ENCODE measurements at places on chromosomes 6 and 20.
A peak's percentile ranks its signal among the peaks of the same experiment; 100 is the strongest.

DNA sequence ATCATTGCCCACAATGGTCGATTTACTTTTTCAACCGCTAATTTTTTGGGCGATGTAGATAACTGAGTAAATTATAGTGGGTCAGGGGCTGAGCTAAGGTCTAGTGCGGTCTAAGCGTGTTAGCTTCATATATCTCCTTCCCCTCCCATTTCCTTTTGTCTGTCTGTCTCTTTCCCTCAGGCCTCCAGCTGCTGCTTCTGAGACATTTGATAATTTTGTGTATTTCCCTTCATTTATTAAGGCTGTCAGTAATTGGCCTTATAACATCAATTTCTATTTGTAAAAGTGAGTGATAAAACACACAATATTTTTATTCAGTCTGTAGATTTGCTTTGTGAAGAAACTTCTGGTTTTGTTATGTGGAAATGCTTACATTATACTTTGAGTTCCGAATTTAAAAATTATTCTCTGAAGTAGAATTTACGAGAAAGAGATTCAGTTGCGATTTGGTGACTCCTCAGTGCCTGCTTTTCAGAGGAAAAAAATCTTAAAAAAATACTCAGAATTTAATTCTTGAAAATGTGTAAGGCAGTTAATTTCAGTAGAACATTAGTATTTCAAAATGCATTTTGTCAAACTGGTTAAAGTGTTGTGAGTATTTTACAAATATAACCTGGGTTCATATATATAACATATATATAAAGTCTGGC is 1.4 kb downstream of the TMEM170B start:
- DNase-seq: no peak

GRCh38 chr6:120320481-120321162 is 971.1 kb upstream of the MAN1A1 start:
- no peak for DNase-seq

GRCh38 chr6:113994934-113995342 is 24.0 kb upstream of the HDAC2 start:
- DNase-seq: peak; percentile 2

DNA sequence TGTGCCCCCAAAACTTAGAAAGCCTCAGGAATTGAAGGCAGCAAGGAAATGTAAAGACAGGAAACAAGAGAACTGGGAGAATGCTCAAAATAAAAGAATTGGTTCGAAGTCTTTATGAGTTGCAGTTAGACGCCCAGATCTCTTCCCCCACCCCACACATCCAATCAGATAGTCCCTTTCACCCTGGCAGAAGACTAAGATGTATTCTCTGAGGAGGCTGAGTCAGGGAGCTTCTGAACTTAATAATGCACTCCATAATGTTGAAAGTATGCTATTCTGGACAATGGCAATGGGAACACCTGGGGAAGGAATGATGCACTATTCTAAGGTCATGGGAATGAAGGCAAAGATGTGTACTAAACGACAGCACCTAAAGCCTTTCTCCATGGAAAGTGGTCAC is 173.6 kb downstream of the MTFR2 start:
- no peak for DNase-seq

- no peak for DNase-seq
Measured at GRCh38 chr6:107819964-107820337, 4.2 kb downstream of the SCML4 start.

DNA sequence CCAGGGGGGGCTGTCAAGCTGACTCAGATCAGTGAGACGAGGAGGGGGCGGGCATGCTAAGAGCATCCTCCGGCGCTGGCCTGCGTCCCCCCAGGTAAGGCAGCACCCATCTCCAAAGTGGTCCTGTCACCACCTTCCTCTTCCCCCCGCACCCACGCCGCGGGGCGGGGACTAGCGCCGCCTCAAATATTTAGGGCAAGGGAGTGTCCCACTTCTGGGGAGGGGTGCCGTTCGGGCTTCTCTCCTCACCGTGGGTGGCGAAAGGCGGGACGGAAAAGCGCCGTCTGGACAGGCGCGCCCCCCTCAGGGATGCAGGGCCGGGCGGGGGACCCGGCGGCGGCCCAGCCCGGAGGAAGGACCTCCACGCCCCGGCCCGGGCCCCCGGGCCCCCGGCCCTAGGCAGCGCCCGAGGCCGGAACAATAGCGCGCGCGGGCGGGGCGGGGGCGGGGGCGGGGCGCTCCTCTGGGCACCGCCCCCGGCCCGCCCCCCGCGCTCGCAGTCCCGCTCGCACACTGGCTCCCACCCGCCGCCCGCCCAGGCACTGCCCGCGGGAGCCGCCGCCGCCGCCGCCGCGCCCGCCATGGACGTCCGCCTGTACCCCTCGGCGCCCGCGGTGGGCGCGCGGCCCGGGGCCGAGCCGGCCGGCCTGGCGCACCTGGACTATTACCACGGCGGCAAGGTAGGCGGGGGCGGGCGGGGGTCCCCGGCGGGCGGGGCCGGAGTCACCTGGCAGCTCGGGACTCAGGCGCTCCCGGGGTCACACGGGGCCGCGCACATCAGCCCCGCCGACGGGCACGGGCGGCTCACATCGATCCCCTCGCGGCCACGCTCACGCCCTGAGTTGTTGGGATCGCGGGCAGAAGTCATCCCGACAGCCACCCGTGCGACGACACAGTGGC is at the start of gene TOX2:
TSS of gene TOX2 (plus strand) at position 542 of the 900 bp plus-strand sequence. CDS start at position 582, 40 bp downstream.
- DNase-seq: peak; percentile 50

DNA sequence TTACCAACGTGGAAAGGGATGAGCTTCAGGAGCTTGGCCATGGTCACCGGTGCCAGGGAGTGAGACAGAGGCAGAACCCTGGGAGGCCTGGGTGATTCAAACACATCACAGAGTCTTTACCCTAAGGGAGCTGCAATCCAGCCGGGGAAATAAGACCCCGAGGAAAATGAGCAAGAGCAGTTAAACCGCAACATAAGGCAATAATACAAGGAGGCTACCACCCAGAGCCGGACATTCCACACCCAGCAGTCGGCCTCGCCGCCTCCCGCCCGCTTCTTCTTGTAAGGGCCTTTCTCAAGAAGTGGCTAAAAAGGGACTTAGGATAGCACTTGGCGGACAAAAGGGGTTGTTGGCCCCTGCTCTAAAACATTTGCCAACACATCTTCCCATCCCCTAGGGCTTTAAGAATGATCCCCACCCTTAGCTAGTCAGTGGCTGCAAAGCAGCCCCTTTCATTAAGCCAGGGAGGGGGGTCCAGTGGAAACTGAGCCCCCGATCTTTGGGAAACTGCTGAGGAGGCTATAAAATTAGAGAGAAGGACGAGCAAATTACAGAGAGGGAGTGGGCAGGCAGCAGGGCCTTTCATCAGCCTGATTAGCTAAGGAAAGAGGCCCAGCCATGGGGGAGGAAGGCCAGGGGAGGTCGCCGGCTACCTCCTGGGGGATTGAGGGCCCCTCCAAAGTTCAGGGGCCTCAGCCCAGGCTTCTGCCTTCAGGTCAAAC is 34.3 kb downstream of the SNX5 start:
- DNase-seq: no peak

GRCh38 chr6:159761129-159761872 is 544 bp upstream of the ACAT2 start:
- DNase-seq: no peak

GRCh38 chr6:48826901-48827701 is 636.0 kb downstream of the MMUT start:
- DNase-seq: no peak

DNA sequence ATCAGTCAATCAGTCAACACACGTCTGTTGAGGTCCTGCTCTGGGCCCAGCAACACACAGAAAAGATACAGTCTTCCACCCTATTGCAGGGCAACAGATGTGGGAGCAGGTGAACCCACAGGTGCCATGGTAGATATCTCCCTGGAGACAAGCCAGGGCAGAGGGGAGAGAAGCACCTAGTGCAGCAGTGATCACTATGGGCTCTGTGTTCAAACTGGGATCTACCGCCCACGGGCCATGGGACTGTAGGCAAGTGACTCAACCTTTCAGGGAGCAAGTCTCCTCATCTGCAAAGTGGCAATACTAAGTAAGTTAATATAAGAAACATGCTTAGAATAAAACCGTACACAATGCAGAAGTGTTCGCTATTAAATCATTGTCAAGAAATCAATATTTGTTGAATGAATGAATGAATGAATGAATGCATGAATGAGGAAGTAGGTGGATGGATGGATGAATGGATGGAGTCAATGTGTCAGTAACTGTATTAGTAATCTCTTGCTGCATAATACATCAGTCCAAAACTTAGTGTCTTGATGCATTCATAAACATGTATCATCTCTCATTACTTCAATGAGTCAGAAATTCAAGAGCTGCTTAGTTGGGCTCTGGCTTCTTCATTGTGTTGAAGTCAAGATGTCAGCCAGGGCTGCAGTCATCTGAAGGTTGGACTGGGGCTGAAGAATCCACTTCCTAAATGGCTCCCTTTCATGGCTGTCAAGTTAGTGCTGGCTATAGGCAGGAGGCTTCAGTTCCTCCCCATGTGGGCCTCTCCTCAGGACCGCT is 31.9 kb upstream of the NFATC2 start:
- no peak for DNase-seq

DNA sequence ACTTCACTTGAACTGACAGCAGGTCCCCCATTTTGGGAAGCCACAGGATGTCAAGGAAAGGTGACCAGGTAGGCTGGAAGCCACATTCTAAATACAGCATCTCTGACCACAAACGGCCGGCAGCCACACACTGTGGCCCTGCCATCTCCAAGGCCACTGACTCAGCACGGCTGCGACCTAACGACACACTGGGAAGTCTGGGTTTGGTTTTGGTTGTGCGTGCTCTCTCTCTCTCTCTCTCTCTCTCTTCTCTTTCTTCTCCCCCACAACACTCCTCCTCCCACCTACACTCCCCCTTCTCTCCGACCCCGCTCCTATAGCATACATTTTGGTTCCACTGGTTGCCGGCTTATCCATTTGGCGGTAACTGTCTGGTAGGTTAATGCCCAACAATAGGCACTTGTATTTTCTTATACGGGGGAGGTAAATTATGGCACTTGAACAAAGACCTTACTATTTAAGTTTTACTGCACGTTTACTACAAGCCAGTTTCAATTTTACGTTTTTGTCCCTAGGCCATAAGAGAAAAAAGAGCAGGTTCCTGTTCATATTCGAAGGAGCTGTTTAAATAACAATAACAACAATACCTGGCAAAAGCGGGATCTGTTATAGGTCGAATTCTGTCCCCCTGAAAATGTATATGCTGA is 103.6 kb downstream of the GMDS start:
- DNase-seq: no peak

DNA sequence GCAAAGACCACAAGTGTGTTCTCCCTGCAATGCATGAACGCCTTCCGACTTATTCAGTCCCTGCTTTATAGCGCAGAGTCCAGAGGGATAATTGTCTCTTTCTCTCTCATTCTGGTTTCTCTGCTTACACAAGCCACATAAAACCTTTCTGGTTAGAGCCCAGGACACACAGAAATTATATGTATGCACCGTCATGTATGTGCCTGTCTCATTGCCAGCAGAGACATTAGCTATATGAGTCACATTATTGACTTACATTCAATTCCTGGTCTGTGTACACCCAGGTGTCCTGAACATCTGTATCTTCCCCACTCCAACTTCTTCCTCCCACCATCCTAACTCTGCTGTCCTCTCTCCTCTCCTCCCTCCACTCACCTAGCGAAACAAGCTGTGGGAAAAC is 44.0 kb downstream of the LRFN2 start:
- DNase-seq: no peak

DNA sequence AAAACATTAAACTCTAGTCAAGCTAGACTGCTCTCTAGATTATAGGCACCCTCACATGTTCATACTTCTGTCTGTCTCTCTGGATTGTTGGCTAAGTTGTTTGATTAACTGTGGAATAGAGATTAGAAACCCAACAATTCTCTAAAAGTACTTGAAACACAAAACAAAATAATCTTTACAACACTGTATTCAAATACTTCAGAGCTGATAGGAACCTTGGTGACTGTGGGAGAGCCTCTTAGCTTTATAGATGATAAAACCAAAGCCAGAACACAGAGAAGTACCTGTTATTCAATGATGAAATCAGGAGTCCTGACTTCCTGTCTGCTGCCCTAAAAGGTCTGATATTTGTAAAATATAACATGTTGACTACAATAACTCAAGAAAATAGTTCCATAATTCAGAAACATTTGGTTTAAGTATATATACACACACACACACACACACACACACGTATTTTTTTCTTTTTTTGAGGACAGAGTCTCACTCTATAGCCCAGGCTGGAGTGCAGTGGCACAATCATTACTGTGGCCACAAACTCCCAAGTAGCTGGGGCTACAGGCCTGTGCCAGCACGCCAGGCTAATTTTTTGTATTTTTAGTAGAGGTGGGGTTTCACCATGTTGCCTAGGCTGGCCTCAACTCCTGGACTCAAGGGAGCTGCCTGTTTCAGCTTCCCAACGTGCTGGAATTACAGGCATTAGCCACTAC is 222.0 kb downstream of the FUT9 start:
- DNase-seq: no peak

DNA sequence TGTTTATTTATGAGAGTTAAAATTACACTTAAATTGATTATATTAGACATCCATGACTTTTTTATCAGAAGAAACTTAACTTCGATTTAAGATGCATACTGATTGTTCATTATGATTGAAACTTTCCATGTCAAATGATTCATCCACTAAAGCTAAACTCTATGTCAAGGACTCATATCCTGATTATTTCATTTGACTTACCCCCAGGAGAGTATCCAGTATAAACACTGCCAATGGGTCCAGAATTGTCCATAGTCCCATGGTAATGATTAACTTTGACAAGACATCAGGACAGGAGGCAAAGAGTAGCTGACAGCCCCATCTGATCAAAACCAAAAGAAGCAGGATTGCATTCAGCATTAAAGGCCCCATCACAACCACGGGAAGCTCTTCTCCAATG is 709.9 kb downstream of the TFAP2A start:
- DNase-seq: no peak

GRCh38 chr20:56911946-56912345 is 282.8 kb downstream of the TFAP2C start:
- no peak for DNase-seq

- DNase-seq: no peak
Measured at GRCh38 chr6:37800703-37801604, 18.6 kb upstream of the ZFAND3 start.

DNA sequence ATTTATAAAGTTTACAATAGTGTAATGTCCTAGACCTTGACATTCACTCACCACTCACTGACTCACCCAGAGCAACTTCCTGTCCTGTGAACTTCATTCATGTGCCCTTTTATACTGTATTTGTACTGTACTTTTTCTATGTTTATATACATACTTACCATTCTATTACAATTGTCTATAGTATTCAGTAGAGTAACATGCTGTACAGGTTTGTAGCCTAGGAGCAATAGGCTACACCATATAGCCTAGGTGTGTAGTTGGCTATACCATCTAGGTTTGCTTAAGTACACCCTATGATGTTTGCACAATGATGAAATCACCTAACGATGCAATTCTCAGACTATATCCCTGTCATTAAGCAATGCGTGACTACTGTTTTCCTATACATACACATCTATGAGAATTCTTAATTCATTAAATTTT is 17.5 kb downstream of the EDEM2 start:
- DNase-seq: no peak

Data from T follicular helper cell (primary cell).